ENCODE measurements at places on chromosomes 7 and 10.

DNA sequence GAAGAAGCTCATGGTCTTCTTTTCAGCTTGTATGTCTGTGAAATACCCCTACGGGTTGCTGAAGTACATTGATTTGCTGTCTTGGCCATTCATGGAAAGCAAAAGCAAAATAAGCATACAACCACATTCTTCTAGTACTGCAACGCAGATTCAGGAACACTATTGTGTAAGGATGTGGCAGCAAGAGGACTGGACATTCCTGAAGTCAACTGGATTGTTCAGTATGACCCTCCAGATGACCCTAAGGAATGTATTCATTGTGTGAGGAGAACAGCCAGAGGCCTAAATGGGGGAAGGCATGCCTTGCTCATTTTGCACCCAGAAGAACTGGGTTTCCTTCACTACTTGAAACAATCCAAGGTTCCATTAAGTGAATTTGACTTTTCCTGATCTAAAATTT is 133.4 kb upstream of the ANKRD1 start:
- DNase-seq: no peak

DNA sequence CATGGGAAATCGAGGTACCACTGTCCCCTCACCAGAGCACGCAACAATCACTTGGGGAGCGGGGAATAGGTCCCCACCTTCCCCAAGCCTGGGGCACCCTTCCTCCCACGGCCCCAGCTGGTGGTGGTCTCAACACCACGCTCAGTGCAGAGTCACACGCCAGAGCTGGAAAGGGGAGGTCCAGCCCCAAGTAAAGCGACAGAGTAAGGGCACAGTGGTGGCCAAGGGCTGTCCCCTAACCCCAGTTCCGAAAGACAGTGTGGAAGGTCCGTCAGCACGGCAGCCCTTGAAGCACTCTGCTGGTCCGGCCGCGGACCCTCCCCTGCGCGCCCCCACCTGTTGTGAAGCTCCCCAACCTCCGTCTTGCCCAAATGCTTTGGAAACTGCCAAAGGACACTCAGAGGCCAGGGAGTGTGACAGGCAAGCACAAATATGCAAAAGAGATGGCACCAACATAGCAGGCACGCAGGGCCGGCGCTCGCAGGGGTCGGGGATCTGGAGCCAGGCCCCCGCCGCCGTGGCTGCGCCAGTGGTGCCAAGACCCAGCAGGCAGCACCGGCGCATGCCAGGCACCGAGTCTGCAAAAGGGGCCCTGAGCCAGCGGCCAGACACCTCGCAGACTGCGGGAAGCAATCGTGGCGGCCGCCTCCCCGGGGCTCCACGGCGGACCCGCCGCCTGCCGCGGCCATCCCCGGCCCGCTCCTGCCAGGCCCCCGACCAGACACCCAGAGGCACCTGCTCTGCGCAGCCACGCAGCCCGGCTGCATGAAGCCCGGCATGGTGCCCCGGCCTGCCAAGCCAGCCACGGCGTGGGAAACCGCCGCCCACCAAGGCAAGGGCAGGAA is 51.6 kb upstream of the SRRM3 start:
- DNase-seq: no peak

DNA sequence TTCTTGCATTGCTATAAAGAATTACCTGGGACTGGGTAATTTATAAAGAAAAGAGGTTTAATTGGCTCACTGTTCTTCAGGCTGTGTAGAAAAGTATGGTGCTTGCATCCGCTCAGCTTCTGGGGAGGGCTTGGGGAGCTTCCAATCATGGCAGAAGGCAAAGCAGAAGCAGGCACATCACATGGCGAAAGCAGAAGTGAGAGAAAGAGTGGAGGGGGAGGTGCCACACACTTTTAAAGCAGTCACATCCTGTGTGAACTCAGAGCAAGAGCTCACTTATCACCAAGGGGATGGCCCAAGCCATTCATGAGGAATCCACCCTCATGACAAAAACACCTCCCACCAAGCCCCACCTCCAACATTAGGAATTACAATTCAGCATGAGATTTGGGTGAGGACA is 303.5 kb downstream of the OTUD1 start:
- DNase-seq: no peak

GRCh38 chr7:2108501-2109250 is 124.1 kb downstream of the MAD1L1 start:
- no peak for DNase-seq

DNA sequence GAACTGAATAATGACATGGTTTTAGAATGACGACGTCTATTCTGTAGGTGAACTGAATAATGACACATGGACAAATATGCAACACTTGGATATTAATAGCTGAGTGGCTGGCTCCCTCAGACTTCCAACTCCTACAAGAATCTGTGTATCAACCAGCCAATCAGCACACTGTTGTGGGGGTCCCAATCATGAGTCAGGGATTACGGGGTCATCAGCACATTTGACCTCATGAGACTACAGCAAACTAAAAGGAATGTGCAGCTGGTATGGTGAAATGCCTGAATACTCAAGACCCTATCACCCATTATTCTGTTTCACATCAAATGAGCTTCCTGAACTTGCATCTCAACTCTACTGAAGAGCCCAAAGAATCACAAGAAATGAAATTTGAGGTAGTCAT is 192.5 kb downstream of the ANK3 start:
- DNase-seq: no peak

DNA sequence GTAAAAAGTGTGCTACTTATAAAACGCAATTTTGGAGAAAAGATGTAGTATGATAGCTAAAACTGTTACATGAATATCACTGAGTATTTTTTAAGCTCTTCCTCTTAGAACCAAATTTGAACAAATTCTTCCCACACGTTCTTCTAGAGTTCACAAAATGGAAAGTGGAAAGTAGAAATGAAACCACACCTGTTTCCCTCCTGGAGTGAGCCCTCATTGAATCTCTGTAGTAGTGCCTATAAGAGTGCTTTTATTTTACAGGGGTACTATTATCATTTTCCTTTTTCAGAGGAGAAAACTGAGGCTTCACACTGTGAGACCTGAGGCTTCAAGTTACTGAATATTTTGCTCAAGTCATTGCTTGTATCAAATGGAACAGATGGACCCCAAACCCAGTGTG is 393.0 kb downstream of the NRG3 start:
- no peak for DNase-seq

DNA sequence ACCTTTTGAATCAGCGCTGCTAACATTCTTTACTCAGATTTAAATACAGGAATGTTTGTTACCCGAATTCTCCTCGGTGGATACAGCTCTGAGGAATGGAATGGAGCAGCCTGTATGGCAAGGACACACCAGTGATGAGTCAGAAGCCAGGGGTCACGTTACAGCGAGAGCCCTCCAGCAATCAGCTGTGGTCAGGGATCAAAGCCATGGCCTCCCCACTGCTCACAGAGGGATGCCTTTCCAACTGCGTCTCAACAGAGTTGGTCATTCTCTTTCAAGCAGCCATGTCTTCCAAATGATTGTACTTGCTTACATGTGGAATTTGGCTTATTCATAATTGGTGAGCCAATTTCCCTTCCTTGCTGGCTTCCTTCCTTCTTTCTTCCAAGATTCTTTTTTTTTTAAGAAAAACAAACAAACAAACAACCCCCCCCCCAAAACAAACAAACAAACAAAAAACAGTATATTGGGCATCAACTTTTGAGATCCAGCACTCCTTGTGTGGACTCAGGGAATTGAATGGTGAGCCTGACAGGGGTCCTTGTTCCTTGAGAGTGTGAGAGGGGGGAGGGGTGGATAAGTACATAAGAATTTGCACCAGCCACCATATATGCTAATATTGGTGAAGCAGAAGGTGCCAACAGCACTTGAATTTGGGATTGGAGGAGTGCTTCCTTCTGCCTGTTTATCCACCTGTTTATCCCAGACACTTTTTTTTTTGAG is 100.2 kb downstream of the ATXN7L1 start:
- DNase-seq: no peak

- no peak for DNase-seq
These were observed 10.3 kb downstream of the BAMBI start for GRCh38 chr10:28687683-28688001.

GRCh38 chr10:1287971-1288401 is 231.8 kb downstream of the WDR37 start:
- no peak for DNase-seq

GRCh38 chr10:59508296-59508695 is 145.9 kb upstream of the FAM13C start:
- no peak for DNase-seq

All from stimulated activated CD8-positive, alpha-beta memory T cell treated with anti-CD3 and anti-CD28 coated beads, Interleukin-15, amount 100 ng/mL, for 4 hours (primary cell).